ENCODE measurements at places on chromosomes 5 and 9.

GRCh38 chr9:14170973-14171596 lies 142.9 kb downstream of the NFIB start:
- peak; percentile 70 for DNase-seq

- DNase-seq = peak; percentile 10
These were observed 120.8 kb downstream of the EMB start for GRCh38 chr5:50320131-50320749.

- no peak for DNase-seq
These were observed 13.5 kb upstream of the MCCC2 start for GRCh38 chr5:71573591-71573990.

GRCh38 chr5:141822144-141822543 lies 56.1 kb downstream of the PCDH1 start:
- DNase-seq = no peak

- no peak for DNase-seq
These were observed 15.7 kb upstream of the OR2Y1 start for GRCh38 chr5:180755601-180756000.

GRCh38 chr5:33925278-33925677 lies 10.9 kb upstream of the RXFP3 start:
- no peak for DNase-seq

DNA sequence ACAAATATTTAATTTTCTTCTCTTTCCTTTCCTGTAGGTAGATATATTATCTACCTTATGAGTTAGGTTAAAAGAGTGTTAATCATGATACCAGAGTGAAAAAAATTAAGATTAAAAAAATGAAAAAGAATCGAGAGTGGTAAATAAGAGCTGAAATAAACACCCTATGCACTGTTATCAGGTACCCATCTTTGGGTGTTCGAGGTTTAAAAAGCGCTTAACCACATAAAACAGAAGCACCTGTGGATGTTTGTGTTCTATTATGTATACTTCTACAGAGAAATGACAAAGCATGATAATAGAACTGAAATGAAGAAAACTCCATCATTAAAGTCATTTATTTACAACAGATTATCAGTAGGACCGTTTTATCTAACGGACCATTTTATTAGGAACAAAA lies 25.7 kb upstream of the GCNT4 start:
- no peak for DNase-seq

DNA sequence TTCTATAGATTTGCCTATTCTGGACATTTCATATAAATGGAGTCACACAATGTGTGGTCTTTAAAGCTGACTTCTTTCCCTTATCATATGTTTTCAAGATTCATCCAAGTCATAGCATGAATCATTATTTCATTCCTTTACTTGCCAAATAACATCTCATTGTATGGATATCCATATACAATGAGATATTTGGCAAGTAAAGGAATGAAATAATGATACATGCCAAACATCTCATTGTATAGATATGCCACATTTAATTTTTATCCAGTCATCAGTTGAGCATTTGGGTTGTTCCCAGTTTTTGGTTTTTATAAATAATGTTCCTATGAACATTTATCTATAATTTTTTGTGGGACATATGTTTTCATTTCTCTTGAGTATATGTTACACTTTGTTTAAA lies 20.5 kb upstream of the OR2K2 start:
- peak; percentile 73 for DNase-seq

DNA sequence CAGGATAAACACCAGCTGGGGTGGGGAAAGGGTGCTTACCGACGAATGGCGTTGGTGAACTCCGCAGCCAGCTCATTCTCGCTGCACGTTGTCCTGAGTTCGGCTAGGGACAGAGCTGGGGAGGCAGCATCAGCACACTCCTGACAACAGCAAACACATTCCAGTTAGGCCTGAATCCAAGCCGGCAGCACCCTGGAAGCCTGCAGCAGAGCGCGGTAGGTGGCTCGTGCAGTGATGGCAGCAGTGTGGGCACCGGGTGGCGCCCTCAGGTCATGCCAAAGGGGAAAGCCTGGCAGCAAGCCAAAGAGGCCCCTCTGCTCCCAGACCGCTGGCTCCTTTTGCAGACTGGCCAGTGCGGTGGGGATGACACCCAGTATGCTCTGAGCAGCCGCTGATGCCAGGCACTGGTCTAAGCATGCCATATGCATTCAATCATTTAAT lies 66.9 kb downstream of the DCP2 start:
- peak; percentile 20 for DNase-seq

- DNase-seq = no peak
These were observed 37.6 kb downstream of the SVEP1 start for GRCh38 chr9:110541950-110542349.

- no peak for DNase-seq
These were observed 431.6 kb downstream of the ICE1 start for GRCh38 chr5:5854087-5854486.

DNA sequence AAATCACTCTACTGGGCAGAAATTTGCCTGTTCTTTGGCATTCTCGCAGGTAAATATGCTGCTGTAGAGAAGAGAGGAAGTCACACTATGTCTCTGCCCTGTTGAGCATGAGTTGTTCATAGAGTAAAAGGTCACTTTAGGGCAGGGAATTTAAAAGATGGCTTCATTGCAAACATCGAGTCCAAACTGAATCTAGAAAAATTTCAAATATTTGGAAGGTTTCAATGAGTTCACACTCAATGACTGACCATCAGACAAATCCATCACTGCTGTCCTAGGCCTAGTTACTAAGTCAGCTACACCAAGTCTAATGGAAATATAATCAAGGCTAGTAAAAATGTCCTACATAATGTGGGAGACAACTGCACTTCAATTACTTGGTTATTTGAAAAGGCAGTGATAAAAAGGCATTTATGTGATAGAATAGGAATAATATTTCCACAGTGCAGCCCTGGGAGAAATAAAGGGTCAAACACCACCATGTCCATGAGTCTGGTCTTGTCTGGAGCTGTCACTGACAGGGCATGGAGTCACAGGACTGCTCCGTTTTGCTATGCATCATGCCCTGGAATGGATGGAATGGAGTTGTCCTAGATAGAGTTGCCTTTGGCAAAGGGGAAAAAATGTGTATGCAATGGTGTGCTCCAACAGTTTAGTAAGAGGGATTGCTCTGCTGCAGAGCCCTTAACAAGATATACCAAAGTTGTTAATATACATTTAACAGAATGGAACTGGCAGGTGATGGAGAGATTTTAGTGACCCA lies 218.5 kb upstream of the DAPK1 start:
- no peak for DNase-seq

DNA sequence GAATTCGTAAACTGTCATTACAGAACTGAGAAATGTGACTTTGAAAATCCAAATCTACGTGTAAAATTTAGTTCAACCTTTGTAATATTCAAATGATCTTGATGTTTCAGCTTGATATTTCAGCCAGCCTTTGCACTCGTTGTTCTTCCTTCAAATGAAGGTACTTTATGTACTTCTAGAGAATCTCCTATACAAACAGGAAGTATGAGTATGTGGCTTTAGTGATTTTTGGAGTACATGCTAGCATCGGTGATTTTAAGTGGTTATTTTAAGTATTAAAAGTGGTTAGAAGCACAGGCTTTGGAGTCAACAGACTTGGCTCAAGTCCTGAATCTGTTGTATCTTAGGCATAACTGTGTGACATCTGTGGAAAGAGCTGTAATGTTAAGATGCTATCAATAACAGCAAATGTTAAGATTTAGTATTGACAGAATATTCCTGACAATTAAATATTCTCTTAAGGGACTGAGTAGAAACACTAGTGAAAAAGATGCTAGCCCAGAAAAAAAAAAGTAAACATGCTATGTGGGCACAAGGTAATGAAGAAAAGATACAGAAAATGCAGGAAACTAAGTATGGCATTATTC lies 398.0 kb downstream of the ADGRV1 start:
- DNase-seq = no peak

DNA sequence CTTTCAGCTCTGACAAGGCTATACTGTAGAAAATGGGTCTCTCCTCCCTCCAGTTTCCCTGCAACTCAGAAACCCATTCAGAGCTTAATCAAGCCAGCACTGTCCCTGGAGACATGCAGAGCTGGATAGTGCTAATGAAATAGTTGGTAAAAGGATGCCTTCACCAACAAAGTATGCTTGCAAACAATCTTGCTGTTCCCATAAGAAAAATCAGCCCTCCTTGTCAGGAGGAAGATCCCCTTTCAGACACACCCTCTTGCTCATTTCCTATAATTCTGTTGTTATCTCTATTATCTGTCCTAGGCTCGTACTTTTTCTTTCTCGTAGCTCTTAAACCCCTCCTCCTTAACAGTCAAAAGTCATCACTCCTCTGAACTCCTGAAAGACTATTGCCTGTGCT lies 9.9 kb upstream of the OSMR start:
- peak; percentile 31 for DNase-seq

- peak; percentile 68 for DNase-seq
These were observed 149.2 kb upstream of the RGMB start for GRCh38 chr5:98624145-98624880.

DNA sequence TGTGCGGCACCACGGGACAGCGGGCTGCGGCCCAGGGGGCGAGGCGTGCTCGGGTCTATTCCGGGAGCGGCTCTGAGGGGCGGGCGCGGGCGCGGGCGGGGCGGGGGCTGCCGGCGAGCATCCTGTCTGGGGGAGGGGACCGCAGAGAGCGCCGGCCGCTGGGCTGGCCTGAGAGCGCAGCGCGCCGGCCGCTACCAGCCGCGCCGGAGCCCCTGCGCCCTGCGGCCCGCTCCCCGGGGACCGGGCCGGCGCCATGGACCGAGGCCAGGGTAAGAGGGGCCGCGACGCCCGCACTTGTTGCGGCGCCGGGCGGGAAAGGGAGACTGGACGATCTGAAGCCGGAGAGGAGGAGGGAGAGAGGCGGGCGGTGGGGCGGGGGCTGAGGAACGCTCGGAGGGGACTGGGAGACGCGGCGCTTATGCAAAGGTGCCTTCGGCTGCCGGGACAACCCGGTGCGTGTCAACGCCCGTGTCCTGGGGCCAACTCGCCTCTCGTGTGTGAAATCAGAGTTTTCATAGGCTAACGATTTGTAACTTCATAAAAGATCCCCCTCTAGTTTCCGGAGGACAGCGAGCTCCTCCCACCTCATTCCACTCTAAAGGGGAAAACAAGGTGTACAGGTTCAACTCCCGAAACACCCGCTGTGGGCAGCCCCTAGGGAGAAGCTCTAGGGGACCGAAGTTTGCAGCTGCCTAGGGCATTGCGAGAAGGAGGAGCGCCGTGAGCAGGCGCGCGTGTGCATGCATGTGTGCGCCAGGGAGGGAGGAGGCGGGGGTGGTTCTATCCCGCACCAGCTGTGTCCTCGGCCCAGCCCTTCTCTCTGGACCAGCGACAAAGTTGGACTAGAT lies at the start of gene AFAP1L1:
Gene AFAP1L1 (plus strand): TSS at position 144 of the 848 bp plus-strand sequence. CDS start 110 bp downstream, at position 254.
- DNase-seq = peak; percentile 80

GRCh38 chr9:134536101-134536900 lies 105.3 kb upstream of the COL5A1 start:
- DNase-seq = peak; percentile 40

DNA sequence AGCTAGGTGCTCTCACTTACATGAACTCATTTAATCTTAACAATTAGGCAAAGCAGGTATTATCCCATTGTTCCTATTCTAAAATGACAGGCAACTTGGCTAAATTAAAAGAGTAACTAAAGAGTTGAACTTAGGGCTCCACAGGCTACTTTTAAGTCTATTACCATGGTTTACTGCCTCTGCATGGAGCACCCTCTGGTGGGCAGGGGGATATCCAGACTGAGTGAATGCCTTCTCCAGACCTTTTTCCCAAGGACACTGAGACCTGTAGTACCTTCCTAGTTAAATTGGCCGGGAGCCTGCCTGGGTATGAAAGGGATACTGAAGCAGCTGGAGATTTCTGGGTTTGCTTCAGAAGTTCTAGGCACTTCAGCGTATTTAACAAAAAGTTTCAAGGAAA lies 238.1 kb downstream of the ELAVL2 start:
- peak; percentile 30 for DNase-seq

DNA sequence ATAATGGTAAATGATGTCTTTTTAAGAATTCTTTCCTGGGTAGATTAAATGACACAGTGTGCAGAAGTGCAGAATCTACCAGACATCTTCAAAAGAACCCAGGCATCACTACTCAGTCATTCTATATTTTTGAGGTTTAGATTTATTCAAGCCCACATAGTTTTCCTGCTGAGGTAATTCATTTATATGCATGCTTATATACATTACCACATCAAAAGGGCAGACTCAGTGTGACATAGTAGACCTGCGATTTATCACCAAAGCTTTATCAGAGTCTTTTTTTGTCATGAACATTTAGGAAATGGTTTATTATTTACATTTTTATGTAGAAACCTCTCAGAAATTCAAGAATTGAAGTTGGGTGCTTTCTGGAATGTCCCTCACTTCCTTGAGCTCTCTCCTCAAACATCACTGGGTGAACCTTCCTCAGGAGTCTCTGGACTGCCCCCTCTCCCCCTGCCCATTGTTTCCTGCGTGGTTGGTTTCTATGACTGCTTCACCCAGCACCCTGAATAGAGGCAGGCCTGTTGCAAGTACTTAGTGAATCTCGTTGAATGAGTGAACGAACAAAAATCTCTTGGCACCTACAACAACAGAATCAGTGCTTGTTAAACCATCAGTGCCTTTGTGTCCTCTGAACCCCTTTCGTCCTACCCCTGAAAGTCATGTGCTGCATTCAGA lies 42.5 kb downstream of the ADAMTS16 start:
- no peak for DNase-seq

- no peak for DNase-seq
These were observed 77.1 kb downstream of the MAP1B start for GRCh38 chr5:72184408-72184807.

GRCh38 chr9:131943351-131943841 lies 136.3 kb downstream of the MED27 start:
- DNase-seq = peak; percentile 1

DNA sequence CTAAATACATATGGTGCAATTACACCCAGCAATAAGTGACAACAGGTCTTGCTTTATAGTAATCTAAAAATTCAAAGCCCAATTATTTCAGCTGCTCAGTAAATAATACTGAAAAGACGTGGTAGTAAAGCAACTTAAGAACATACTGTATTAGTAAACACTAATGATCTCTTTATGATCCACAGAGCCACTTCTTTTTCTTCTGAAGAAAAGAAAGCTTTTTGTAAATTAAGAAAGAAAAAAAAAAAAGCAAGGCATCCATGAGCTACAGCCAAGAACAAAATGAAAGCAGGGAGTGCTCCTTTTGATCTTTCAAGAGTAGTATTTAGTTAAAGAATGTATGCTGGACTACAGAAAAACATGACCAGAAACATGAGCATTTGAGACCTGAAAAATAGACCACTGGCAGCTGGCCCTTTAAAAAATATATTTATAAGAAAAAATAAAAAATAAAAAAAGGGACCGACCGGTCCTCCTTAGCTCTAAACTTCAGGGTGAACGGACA lies 348.7 kb downstream of the GLIS3 start:
- DNase-seq = no peak

- peak; percentile 22 for DNase-seq
These were observed 17.5 kb downstream of the STXBP1 start for GRCh38 chr9:127629468-127630081.

- DNase-seq = no peak
These were observed 9.4 kb upstream of the SMIM23 start for GRCh38 chr5:171776213-171776612.
